Natural killer cell (primary cell): ENCODE measurements at places on chromosomes 3 and 15.
A peak's percentile ranks its signal among the peaks of the same experiment; 100 is the strongest.

- no peaks in the 10 kb centered on the region for H3K36me3 ChIP-seq
- peaks cover 24% of the 10 kb centered on the region for H3K4me1 ChIP-seq
- peak; percentile 35 for DNase-seq
- no peak overlapping the region for H3K27ac ChIP-seq
Observed at GRCh38 chr3:13879102-13879945, 547 bp downstream of the WNT7A start.

DNA sequence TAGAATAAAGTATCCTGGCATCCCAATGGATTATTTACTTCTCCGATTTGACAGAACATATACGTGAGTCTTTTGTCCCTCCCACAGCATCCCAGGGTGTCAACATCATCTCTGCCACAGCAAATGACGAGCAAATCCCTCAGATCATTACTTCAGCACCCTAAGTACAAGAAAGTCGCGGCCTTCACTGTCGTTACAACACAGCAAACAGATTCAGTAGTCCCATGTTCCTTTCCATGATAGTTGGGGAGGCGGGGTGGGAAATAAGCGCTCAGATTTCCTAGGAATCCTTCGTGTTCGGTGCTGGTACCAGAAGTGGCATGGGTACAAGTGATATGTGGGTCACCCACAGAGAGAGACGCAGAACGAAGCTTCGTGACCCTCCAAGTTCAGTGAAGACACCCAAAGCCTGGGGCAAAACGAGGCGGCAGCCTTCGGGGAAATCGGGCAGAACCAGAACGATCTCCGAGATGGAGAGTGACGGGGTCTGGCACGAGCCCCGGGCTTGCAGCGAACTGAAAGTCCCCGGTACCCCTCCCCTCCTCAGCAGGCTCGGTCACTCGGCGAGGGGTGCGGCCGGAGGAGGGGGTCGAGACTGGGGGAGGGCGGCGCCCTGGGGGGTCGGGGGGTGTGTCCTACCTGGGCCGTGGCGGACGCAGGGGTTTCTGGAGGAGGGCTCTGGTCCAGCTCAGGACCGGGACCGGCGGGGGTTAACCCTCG, 619 bp downstream of the TTBK2 start:
- H3K4me3 ChIP-seq = peak overlapping the region; percentile 50
- no peak for DNase-seq
- no peaks in the 10 kb centered on the region for H3K27me3 ChIP-seq
- peaks cover 15% of the 10 kb centered on the region for H3K4me1 ChIP-seq
- no peaks in the 10 kb centered on the region for H3K36me3 ChIP-seq

DNA sequence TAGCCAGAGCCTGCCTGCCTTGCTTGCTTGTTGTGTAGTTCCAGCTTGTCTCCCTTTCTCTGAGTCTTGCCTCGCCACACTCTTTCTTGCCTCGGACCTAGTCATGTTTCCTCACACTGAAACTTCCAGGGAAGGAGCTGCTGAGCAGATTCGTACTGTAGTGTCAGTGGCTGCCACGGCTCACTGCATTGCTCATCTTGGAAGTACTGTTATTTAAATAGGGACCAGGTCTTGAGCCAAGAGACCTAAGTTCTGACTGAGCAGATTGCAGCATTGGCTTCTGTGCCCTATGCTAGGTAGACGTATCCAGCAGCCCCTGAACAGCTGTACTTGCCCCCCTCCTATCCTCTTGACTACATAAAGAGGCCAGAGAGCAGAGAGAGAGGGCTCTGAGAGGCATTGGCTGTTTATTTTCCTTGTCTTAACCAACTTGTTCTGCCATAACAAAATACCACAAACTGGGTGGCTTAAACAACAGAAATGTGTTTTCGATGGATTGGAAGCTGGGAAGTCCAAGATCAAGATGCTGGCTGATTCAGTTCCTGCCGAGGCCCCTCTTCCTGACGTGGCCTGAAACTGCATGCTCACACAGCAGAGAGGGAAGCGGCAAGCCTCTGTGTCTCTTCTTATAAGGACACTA, 5.8 kb upstream of the RARRES1 start:
- no peaks in the 10 kb centered on the region for H3K4me1 ChIP-seq
- no peak overlapping the region for H3K4me3 ChIP-seq
- no peak for DNase-seq
- H3K27me3 ChIP-seq = no peaks in the 10 kb centered on the region

- DNase-seq = no peak
- H3K36me3 ChIP-seq = no peaks in the 10 kb centered on the region
- no peak overlapping the region for H3K27ac ChIP-seq
- no peaks in the 10 kb centered on the region for H3K27me3 ChIP-seq
- H3K4me3 ChIP-seq = no peak overlapping the region
Observed at GRCh38 chr15:78360958-78361718, 21.0 kb downstream of the CRABP1 start.

DNA sequence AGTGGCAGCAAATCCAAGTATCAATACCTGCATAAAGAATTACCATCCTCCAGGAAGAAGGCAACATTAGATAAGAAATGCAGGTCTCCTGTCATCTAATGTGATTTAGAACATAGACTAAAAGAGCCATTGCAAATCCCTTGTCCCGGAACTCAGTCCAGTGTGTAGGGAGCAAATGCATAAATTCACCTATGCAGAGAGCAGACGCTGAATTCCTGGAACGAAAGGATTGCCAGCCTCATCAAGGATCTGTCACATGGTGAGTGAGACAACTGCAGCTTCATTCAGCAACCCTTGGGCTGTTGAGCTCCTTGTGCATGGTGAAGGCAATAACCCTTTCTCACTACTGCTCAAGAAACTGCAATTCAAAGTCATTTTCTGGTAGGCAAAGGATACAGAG, 696.8 kb upstream of the CFAP20DC start:
- H3K27me3 ChIP-seq = no peaks in the 10 kb centered on the region
- no peaks in the 10 kb centered on the region for H3K36me3 ChIP-seq
- DNase-seq = no peak
- no peak overlapping the region for H3K27ac ChIP-seq
- H3K4me3 ChIP-seq = no peak overlapping the region

GRCh38 chr3:17030438-17030837, 145.7 kb downstream of the PLCL2 start:
- H3K36me3 ChIP-seq = peaks cover 5% of the 10 kb centered on the region
- peaks cover 26% of the 10 kb centered on the region for H3K4me1 ChIP-seq
- H3K27ac ChIP-seq = no peak overlapping the region
- peak; percentile 21 for DNase-seq
- no peaks in the 10 kb centered on the region for H3K27me3 ChIP-seq

GRCh38 chr3:105277656-105278055, 89.1 kb upstream of the ALCAM start:
- DNase-seq = no peak
- H3K4me3 ChIP-seq = no peak overlapping the region
- H3K4me1 ChIP-seq = no peaks in the 10 kb centered on the region
- no peak overlapping the region for H3K27ac ChIP-seq
- H3K27me3 ChIP-seq = no peaks in the 10 kb centered on the region
- no peaks in the 10 kb centered on the region for H3K36me3 ChIP-seq

DNA sequence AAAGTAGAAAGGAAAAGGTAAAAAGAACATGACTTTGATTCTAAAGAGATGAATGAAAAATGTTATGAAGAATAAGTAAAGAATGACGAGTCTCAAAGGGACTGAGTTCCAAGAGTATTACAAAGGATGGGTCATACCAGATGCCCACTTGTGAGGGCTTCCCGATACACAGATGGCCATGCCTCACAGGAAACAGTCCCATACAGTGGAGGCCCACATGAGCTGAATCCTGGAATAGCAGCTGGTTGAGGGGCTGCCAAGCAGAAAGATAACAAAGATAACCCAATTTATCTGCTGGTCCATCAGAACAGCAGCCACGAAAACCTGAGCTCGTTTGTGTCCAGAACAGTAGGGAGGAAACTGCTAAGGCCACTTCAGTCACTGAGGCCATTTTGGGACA, 3.7 kb downstream of the SSR3 start:
- peaks cover 8% of the 10 kb centered on the region for H3K4me1 ChIP-seq
- no peaks in the 10 kb centered on the region for H3K27me3 ChIP-seq
- no peak overlapping the region for H3K27ac ChIP-seq
- no peak for DNase-seq
- no peak overlapping the region for H3K4me3 ChIP-seq

- peaks cover 25% of the 10 kb centered on the region for H3K36me3 ChIP-seq
- H3K27ac ChIP-seq = no peak overlapping the region
- no peak for DNase-seq
- no peak overlapping the region for H3K4me3 ChIP-seq
- H3K4me1 ChIP-seq = peaks cover 3% of the 10 kb centered on the region
- no peaks in the 10 kb centered on the region for H3K27me3 ChIP-seq
Observed at GRCh38 chr3:12618426-12618825, 45.5 kb downstream of the RAF1 start.

GRCh38 chr3:79286882-79287281, 480.9 kb downstream of the ROBO1 start:
- H3K4me3 ChIP-seq = no peak overlapping the region
- DNase-seq = no peak
- no peak overlapping the region for H3K27ac ChIP-seq

- no peak overlapping the region for H3K27ac ChIP-seq
- no peak for DNase-seq
- H3K4me3 ChIP-seq = no peak overlapping the region
- H3K27me3 ChIP-seq = no peaks in the 10 kb centered on the region
- H3K4me1 ChIP-seq = no peaks in the 10 kb centered on the region
Observed at GRCh38 chr15:31606931-31607497, 280.4 kb downstream of the KLF13 start.
